ENCODE measurements at places on chromosomes 6 and 20.

DNA sequence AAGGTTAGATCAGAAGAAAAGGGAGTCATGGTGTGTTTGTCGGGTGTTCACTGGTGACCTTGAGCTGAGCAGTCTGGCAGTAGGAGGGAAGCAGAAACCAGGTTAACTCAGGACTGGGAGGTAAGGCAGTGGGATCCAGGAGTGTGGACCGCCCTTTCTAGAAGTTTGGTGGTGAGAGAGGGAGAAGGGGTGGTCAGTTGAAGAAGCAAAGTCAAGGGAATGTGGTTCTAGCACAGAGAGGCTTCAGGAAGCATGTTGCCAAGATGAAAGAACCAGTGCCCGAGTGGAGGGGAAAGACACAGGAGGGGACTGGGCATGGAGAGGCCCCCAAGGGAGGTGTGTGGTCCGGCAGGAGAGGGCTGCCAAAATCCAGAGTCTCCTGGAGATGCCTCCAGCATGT, 3.6 kb downstream of the MAPK13 start:
- DNase-seq = no peak

GRCh38 chr6:111936718-111937117, 63.5 kb upstream of the FYN start:
- DNase-seq = no peak

DNA sequence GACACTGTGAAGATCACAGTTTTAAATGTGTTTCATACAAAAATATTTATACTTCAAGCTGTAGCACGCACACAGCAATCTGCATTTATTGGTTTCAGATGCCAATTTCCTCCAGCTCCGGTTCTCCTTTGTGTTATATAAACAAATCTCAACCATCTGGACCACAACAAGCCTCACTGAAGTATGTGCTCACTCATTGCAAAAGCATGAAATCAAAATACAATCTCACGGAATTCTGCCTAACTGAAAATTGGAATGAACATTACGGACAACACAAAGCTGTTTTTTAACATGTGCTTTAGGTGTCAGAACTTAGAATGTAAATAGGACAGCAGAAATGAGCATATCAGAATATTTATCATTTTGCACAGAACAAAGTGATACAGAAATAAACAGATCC, 38.0 kb downstream of the RCAN2 start:
- DNase-seq = no peak

DNA sequence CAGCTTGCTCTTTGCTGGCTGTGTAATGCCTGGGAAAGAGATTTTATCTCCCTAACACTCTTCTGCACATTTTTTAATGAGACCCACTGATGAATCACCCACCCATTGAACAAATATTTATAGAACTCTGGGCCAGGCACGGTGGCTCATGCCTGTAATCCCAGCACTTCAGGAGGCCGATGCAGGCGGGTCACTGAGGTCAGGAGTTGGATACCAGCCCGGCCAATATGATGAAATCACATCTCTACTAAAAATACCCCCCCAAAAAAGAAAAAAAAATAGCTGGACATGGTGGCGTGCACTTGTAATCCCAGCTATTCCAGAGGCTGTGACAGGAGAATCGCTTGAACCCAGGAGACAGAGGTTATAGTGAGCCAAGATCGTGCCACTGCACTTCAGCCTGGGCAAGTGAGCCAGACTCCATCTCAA, 82.1 kb upstream of the SIRPA start:
- no peak for DNase-seq

DNA sequence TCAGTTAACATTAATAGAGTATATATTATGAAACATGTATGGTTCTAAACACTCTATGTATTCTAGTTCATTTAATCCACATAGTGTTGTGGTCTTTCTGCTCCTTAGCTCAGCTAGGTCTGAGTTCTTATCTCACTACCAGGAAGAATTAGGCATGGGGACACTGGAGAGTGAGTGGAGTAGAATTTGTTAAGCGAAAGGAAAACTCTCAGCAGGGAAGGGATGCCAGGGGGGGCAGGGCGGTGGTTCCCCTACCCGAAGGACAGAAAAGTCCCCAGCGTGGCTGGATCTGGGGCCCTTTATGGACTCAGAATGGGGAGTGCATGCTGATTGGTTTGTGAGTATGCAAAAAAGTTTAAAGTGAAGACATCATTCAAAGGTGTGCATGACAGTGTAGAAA, 727.5 kb downstream of the TBC1D32 start:
- DNase-seq = no peak

DNA sequence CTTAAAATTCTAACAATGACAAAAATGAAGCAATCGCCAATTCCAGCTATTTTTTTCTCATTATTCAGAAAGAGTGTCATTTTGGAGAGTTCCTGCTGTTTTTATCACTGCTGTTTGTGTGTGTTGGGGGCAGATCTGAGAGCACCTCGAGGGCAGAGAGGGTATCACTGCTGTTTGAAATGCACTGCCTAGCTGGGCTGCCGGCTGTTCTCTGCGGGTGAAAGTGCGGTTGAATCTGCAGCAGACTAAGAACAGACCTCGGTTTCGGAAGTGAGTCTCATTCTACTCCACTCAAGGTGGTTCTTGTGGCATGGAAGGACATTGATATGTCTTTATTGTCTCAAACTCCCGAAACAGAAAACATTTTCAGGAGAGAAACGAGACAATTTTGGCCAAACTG, 18.3 kb downstream of the INSM1 start:
- no peak for DNase-seq

DNA sequence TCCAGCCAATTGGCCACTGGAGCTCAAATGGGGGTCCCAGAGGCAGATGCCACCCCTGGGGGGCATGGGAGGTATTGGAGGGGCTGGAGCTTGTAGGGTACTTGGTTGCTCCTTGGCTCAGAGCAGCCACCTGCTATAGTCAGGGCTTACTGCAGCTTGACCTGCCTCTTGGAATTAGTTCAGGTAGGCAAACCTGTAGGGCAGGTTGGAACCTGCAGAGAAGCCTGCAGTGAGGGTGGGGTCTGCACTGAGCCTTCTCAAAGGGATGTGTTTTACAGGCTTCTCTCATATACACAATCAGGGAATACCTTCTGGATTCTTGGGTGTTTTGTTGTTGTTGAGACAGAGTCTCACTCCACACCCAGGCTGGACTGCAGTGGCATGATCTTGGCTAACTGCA, 94.2 kb upstream of the MYL9 start:
- no peak for DNase-seq
